Activated T-helper 17 cell treated with anti-CD3 and anti-CD28 coated beads, Interleukin-2, amount 50 U/mL, for 72 hours (primary cell): ENCODE measurements at places on chromosomes 13 and 19.
A peak's percentile ranks its signal among the peaks of the same experiment; 100 is the strongest.

GRCh38 chr13:19519049-19519448 lies 42.3 kb downstream of the TPTE2 start:
- peak; percentile 47 for ATAC-seq

DNA sequence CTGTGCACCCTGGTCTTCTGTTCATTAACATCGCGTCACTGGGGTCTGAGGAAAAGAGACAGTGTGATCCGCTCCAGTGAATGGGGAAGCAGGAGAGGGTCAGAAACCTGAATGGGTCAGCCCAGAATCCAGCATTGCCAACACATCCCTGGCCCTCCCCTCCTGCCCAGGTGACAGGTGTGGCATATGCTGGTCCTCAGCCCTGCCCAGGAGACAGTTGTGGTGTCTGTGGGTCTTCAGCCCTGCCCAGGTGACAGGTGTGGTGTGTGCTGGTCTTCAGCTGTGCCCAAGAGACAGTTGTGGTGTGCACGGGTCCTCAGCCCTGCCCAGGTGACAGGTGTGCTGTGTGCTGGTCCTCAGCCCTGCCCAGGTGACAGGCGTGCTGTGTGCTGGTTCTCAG lies 8.0 kb downstream of the TFDP1 start:
- no peak for ATAC-seq

DNA sequence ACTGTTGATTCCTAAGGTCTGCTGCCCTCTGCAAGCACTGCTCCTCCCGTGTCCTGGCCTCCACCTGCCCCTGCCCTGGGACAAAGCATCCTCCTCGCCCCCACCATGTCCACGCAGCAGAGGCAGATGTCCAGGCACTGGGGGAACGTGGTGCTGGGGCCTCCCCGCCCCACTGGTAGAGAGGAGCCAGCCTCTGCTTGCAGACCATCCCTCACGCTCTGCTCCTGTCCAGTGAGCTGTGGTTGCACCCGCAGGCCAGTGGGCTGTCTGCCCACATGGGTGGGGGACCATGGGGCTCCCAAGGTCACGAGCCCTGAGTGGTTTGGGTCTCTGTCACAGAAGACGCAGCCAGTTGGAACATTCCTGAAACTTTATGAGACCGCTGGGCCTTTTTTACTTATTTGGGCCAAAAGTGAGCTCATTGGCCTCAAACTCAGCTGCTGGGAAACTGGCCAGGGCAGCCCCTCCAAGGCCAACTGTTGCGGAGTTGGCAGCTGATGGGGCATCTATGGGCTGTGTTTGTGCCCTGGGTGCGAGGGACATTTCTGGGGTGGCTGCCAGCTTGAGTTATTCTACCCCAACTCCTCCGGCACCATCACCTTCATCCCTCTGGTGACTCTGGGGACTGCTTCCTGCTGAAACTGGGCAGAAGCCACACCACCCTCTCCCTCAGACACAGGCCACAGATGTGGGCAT lies 64.8 kb upstream of the F7 start:
- ATAC-seq, result no peak

- ATAC-seq, result peak; percentile 19
Measured at GRCh38 chr19:49555600-49556411, 24.6 kb downstream of the NOSIP start.

DNA sequence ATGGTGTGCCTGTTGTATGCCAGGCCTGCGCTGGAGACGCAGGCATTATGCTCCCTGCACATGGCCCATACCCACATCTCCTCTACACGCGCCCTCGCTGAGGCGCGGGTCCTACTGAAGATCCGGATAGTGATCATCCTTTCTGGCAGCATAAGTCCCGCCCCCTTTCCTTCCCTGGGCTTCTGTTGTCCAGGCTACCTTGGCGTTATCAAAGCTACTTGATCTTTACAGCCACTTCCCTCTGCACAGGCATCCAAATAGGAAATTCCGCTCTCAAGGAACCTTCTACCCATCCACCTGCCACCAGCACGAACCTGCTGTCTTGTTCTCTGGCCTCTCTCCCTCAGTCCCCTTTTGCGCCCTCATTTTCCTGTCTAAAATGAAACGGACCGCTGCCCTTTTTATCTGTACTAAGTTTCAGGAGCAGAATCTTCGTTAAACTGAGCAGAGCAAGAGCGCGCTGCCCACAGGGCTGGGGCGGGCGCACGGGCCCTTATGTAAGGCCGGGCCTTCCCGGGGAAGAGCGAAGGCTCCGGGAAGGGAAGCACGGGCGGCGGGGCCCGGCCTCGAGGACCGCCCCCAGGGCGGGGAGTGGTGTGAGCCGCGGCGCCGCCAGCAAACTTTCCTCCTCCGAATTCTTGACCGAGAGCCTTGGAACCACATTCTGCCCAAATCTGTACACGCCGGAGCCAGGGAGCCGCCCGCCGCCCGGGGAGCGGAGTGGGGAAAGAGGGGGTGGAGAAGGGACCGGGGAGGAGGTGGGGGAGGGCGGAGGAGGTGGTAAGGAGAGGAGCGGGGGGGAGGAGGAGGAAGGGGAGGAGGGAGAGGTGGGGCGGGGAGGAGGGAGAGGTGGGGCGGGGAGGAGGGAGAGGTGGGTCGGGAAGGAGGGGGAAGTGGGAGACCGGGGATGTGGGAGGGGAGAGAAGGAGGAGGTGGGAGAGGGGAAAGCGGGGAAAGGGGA lies 920 bp upstream of the UBE2L5 start:
- ATAC-seq, result peak; percentile 71

GRCh38 chr13:85266771-85267170 lies 532.4 kb downstream of the SLITRK6 start:
- ATAC-seq, result no peak

DNA sequence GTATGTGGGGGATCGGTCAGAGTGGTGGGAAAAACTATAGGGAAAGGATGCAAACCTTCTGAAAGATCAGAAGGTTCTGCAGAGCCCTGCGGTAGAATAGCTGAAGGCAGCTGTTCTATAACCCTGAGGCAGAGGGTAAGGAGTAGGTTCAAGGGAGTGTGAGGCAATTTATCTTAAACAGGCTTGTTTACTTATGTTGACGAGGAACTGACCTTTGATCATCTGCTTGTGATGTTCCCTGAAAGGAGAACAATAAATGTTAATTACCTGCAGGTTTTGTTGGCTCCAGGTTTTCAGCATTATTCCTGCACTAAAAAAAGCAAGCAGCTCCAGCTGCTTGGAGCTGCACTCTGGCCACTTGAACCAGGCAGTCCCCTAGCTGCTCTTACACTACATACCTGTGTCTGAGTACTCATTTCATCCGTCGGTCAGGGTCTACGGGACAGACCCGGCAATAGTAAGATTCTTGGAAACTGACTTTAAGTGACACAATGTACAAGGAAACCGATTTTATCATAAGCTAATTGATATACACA lies 202.1 kb downstream of the TBC1D4 start:
- no peak for ATAC-seq

GRCh38 chr13:49996161-49996915 lies 504 bp upstream of the TRIM13 start:
- peak; percentile 63 for ATAC-seq

DNA sequence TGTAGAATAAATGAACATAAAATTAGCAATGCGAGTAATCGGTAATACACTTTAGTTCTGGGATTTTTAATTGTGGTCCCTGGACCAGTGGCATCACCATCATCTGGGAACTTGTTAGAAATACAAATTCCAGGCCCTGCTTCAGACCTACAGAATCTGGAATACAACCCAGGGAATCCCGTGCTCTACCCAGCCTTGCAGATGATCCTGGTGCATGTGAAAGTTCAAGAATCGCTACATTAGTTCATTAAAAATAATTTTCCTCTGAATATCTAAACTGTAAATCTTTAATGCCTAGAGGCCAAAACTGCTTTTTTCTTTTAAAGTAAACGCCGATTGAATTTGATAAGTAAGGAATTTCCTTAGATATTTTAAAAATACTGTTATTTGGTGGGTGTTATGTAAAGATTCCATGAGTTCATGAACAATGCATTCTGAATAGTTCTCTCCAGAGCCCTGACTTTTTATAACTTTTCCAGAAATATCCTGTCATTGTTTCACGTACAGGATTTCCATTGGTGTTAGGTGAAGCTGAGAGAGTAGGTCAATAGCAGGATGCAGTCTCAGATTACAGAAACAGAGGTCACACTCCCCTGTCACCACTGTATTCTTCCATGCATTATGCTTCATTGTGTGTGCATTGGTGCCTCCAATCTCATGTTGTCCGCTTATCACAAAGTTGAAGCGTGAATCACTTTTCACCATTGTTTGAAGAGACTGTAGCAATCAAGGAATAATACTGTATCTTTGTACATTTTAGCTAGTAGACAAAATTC lies 596.5 kb upstream of the KLF12 start:
- ATAC-seq, result no peak

GRCh38 chr13:99153219-99153618 lies 47.4 kb upstream of the UBAC2 start:
- no peak for ATAC-seq

GRCh38 chr19:4068047-4068966 lies 1.6 kb upstream of the ZBTB7A start:
- no peak for ATAC-seq
